Right renal pelvis (tissue), 4 donors: ENCODE measurements at places on chromosomes 13 and 19.

- no peak for DNase-seq
These were observed 97.1 kb upstream of the SPATA13 start for GRCh38 chr13:24063281-24063877.

DNA sequence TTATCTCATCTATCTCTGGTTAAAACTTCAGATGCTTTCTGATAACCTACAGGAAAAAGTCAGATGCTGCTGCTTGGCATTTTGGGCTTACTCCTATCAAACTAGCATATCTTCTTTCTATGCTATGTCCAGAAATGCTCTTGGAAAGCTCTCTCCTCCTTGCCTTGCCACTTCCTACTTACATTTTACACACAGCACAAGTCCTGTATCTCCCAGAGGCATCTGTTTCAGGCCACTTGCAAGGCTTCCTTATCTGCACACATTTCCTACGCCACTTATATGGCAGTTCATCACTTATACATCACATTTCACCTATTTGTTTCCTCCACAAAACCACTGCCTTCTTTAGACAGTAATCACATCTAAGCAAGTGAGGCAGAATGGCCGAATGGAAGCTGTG, 220.3 kb downstream of the DNAJC15 start:
- DNase-seq = no peak

GRCh38 chr13:60924856-60925255, 490.8 kb downstream of the PCDH20 start:
- DNase-seq = no peak

DNA sequence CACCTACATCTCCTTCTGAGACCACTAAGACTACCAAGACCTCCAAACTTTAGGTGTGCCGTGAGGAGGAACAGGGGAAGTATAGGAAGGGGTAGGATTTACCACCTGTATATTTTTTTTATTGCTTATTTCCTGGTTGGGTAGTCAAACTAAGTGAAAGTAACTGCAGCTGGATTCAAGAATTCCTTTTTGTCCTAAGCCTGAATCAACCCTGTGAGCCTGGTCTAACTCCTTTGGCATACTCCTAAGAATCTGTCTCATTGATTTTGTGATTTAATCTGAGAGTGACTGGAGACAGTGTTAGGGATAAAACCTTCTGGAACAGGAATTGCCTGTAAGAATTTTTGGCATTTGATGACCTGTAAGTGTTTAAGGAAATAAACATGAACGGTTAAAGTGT, 523.5 kb upstream of the MIR17HG start:
- DNase-seq = no peak

DNA sequence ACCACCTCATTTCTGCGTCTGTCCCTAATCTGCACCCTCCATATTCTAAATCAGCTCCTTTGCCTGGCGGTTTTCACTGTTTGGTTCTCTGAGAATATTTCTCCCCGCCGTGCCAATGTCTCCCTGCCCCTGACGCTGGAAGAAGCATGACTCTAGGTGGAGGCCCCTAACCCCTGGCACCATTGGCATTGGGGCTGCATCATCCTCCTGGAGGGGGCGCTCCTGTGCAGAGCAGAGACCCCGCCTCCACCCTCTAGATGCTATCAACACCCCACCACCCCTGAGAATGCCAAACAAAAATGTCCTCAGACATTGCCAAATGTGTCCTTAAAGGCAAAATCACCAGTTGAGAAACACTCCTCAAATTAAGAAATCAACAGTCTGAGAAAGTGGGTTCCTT, 6.5 kb downstream of the ZSCAN5B start:
- DNase-seq = no peak

DNA sequence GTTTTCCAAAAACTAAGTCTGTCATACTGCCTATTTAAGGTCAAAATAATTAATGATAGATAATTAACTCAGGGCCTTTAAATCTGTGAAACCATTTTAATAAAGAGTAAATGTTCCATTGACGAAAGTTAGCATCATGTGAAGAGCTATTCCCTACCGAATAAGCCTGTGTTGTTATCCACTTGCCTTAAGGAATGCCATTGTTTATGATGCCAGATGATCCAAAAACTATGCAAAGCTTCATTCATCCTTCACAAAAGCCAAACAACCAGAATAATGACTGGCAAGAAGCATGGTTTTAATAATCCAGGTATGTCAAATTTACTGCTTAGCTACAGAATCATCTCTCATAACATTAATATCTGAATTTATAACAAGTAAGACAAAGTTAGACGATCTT, 6.5 kb upstream of the GPC6 start:
- DNase-seq = no peak

- DNase-seq = no peak
These were observed 127.2 kb upstream of the TSC22D1 start for GRCh38 chr13:44703371-44703770.

- no peak for DNase-seq
These were observed 463 bp upstream of the TSC22D1 start for GRCh38 chr13:44576351-44577235.

DNA sequence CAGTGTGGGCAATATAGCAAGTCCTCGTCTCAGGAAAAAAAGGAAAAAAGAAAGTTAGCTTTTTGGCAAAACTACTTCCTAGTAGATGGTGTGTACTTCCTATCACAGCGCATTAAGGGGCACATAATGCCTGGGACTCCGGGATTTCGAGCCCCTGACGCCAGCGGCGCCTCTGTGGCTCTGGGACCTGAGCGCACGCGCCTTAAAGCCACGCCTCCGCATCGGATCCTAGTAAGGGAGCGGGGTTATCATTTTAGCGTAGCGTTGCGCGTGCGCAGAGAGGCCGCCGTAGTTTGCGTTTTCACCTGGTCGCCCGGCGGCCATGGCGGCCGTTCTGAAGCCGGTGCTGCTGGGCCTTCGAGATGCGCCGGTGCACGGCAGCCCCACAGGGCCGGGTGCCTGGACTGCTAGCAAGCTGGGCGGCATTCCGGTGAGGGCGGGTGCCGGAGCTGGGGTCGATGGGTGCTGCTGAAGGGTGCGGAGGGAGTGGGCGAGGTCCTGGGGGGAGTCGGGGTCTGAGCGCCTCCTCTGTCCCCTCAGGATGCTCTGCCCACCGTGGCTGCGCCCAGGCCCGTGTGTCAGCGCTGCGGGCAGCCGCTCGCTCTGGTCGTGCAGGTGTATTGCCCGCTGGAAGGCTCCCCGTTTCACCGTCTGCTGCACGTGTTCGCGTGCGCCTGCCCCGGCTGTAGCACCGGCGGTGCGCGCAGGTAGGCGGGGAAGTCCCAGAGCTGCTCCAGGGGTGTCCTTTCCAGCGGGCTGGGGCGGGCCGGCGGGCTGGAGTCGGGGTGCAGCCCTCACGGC, at the start of gene PDCD2L:
PDCD2L (plus strand) TSS at position 291 of the 801 bp plus-strand sequence; CDS start at position 323, 32 bp downstream.
- DNase-seq = peak; percentile 79

DNA sequence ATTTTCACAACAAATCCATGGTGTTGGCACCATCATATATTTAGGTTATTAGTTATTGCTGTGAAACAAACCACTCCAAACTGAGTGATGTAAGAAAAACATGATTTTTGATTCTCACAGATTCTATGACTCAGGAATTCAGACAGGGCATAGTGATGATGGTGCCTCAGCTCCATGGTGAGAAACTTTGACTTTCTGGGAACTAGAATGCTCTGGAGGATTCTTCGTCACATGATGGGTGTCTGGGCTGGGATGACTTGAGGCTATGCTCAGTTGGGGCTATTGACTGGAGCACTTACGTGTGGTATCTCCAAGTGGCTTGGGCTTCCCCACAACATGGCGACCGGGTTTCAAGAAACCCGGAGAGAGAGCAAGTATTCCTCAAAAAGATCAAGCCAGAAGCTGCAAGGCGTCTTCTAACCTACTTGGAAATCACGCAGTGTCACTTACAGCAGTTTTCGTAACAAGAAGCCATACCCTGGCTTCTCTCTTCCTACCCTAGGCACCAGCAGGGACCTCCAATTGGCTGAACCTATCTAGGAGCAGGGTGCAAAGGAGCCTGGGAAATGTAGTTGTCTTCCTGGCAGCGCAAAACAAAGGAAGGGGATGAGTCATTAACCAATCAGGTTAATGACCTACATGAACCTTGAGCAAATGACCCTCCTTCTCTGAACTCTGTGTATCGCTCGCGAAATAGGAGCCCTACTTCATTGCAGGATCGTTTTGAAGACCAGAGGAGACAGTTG, 22.4 kb downstream of the VAV1 start:
- no peak for DNase-seq

DNA sequence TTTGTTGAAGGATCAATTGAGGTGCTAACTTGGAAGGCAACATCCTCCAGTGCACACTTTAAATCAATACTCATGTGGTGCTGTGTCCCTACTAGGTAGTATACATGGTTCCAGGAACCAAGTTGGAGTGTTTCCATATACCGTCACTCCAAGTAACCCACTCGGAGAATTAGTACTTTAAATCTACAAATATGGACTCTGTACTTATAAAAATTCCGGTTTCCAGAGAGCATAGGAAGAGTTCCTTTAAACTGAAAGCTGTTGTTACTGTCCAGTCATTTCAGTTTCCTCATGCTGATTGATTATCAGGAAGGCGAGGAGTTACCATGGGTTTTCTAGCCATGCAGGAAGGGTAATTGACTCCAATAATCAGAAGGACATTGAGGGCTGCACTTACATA, 7.2 kb downstream of the CPB2 start:
- no peak for DNase-seq

- no peak for DNase-seq
These were observed 56.1 kb upstream of the ATXN8OS start for GRCh38 chr13:70051531-70051930.

- DNase-seq = no peak
These were observed 342.7 kb downstream of the ENOX1 start for GRCh38 chr13:43444081-43444480.

DNA sequence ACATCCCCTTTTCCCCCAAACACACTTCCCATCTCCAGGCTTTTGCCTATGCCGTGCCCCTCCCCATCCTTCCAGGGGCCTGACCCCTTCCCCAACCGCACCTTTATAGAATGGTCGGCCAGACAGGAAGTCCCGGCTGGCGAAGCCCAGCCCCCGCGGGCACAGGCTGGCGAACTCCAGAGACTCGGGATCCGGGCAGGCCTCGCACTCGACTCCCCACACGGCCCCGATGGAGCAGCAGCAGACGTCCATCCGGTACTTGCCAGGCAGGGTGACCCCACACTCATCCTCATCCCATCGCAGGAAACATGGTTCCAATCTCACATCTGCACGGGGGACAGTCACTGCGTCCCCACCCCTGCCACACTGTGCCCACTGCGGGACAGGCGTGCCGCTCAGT, 25.7 kb downstream of the FBN3 start:
- DNase-seq = no peak

DNA sequence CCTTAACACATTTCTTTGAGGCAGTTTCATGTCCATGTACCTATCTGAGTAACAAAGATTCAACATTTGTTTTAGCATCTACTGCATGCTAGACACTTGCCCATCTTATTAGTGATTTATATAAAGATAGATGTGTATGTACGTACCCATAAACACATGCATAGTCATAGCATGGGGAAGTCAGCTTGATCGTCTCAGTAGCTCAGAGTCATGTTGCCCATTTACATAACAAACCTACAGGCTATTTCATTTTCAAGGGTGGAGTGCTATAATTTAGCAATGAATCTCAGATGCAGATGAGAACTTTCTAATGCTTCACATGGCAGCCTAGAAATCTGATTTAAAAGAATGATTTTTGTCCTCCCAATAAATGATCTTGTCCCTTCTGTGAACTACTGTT, 23.5 kb downstream of the FLT1 start:
- DNase-seq = no peak

GRCh38 chr13:71771144-71771543, 95.9 kb downstream of the DACH1 start:
- no peak for DNase-seq

DNA sequence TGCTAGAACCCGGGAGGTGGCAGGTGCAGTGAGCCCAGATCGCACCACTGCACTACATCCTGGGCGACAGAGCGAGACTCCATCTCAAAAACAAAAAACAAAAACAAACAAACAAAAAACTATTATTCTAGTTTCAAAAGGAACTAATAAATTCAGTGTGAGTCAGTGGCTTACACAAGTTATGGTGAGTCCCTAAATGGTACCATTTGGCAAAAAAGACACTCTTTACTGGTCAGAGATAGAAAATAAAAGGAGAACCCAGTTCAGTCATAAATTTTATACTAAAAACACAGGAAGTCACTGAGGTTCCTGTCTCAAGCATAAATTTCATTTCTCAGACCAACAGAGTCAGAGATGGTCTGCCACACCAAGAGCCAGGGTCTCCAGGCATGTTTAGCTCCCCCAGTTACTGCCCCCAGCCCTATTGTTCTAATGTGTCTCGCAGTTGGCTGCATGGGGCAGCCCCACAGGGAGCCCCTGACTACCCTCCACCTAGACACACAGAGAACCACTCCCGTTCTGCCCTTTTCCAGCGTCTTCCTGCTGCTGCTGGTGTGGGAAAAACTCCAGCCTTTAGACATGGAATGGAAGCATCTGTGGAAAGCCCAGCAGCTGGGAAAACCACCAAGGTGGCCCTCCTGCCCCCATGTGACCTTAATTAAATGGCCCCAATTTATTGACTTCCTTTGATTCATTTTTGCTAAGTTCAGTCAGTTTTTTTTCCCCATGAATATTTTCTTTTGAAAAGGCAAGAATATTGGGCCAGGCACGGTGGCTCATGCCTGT, 12.2 kb downstream of the THSD1 start:
- DNase-seq = no peak

DNA sequence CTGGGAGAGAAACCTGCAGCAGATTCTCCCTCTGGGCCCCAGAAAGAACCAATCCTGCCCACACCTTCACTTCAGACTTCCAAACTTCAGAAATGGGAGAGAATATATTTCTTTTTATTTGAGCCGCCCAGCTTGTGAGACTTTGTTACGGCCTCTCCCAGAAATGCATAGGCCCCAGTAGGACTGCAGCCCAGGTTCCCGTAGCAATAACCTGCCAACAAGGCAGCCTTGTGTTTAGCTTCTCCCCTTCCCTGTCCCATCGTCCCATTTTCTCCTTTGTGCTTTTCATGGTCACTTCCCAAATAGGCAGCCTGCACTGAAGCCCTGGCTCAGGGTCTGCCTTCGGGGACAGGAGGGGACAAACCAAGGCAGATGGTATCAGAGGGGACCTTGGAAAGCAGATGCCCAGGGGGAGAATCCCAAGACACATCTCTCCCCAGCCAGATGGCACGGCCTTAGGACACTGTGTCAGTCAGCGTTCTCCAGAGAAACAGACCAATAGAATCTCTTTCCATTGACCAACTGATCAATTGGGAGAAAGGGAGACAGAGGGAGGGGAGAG, 3.7 kb upstream of the ARHGEF7 start:
- no peak for DNase-seq

DNA sequence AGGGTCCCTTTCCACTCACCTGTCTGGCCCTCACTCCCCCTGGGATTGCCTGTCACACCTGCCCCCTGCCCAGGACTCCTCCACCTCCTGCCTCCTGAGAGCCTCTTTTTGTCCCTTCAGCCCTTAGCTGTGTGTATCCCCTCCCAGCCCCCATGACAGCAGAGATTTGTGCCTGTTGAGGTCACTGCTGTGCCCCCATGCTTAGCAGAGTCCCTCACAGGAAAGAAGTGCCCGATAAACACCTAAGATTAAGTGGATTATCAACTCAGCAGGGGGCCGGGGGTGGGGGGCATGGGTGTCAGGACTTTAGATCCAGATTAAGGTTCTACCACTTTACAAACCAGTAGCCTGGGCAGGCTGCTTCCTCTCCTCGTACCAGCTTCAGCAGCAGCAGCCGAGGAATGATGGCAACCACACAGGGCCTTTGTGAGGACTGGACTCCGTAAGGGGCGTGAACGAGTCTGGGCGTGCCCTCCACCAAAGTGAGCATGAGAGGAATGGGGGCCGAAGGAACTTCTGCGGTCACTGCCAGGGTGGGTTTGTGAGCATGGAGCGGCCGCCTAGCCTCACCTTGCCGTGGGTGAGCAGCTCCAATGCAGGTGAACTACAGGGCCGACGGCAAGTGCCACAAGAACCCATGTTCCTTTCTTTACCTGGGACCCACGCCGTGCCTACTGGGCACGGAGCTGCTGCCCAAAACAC, 36.1 kb downstream of the ZNF787 start:
- DNase-seq = no peak
